ENCODE measurements at places on chromosomes 12 and 14.

- DNase-seq: no peak
These were observed 107.2 kb upstream of the DDHD1 start for GRCh38 chr14:53260286-53260685.

DNA sequence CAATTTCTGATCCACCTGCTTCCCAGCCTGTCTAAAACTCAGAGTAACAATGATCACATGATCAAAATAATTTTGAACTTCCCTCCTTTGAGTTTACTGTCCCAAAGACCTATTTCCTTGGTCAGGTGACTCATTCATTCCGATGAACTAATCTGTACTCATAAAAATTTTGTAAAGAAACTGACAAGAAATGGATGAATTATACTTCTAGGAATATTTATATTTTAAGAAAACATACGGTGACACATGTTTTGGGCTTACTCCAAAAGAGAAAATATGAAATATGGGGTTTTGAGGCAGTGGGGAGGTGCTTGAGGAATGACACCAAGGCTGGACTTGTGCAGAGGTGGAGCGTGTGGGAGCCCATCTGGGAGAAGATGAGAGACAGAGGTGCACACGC lies 42.0 kb downstream of the GUCY2C start:
- DNase-seq: no peak

DNA sequence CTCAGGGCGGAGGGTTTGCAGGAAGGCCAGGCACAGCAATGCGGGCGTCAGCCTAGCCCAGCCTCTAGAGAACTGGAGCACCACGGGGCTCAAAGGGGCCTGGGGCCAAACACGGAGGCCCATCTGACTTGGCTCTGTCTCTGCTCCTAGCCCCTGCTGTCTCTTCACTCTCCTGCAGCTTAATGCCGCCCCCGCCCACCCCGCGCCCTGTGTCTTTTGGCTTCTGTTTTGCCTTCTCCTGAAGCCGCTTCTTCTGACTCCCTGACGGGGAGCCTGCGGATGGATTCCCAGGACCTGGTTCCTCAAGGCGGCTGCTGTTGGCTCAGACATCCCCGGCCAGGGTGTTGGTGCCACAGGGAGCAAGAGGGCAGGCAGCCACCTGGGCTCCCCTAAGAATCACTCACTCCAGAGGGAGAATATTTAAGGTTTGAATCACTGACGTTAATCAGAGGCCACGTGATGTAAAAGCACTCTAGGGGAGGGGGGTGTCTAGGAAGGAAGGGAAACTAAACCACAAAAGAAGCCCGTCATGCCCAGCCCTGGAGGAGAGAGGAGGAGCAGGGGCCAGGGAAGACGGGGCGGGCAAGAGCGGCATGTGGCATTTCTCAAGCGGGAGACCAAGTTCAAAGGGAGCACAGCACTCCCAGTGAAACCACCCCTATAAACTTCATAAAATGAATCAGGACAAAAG lies 36.9 kb upstream of the PRMT8 start:
- peak; percentile 13 for DNase-seq

GRCh38 chr14:24165785-24166184 lies 4.7 kb downstream of the IRF9 start:
- DNase-seq: no peak

- DNase-seq: no peak
These were observed 27.4 kb upstream of the A2M start for GRCh38 chr12:9143137-9143536.

DNA sequence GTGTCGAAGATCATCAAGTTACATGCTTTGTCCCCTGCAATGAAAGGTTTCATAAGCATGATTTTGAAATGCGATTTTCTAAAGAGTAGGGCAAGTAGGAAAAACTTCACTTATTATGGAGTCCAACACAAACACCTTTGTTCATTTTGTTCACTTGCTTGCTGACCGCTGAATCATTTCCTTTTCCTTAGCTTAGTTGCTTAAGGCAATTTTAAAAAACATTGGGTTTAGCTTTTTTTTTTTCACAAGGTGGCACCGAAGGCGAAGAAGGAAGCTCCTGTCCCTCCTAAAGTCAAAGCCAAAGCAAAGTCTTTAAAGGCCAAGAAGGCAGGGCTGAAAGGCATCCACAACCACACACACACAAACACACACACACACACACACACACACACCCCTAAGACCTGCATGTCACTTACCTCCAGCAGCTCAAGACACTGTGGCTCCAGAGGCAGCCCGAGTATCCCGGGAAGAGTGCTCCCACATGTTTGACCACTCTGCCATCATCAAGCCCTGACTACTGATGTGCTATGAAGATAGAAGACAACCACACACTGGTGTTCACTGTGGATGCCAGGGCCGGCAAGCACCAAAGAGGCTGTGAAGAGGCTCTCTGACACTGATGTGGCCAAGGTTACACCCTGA lies 11.4 kb downstream of the MANSC1 start:
- no peak for DNase-seq
